SHP77 treated with DMSO at 0.1 percent for 48 hours (cell line): ENCODE measurements at places on chromosomes 11 and 22.

- DNase-seq: no peak
Measured at GRCh38 chr11:57513911-57514537, 1.5 kb downstream of the SLC43A1 start.

DNA sequence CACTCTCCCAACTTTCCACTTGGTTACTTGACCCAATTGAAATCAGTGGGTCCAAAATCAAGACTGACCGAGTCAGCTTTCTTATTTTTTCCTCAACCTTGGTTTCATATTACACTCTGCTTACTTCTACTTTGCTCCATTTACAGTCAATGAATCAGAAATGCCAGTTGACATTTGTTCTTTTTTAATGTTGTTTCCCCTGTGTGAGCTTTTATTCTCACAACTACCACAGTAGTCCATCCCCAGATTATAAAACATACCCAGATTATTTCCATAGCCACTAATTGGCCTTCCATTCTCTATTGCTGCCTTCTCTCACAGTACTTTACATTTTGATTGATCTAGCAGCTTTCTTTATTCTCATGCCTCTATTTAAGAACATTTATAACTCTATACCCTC lies 50.0 kb downstream of the DNAJC24 start:
- DNase-seq: no peak

DNA sequence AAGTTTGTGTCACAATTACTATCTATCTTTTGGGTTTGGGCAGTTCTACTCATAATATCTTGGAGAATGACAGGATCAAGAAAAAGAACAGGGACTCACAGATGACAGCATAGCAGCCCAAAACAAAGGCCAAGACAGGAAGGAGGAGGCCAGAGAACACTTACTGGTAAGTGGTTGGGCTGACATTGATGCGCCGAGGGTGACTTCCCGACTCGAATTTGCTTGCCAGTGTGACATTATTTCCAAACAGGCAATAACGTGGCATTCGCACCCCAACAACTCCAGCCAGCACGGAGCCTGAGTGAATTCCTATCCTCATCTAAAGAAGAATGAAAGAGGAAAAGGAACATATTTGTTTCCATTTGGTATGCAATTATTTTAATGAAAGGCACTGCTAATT lies 309.9 kb downstream of the GUCY1A2 start:
- no peak for DNase-seq

GRCh38 chr11:128624269-128625175 lies 37.2 kb upstream of the ETS1 start:
- DNase-seq: no peak

- no peak for DNase-seq
Measured at GRCh38 chr11:33574331-33574730, 126.3 kb downstream of the C11orf91 start.

- no peak for DNase-seq
Measured at GRCh38 chr22:24409707-24410106, 17.7 kb upstream of the ADORA2A start.

- DNase-seq: no peak
Measured at GRCh38 chr11:95652002-95652472, 137.5 kb downstream of the FAM76B start.
